ENCODE measurements at places on chromosomes 13 and 19.

DNA sequence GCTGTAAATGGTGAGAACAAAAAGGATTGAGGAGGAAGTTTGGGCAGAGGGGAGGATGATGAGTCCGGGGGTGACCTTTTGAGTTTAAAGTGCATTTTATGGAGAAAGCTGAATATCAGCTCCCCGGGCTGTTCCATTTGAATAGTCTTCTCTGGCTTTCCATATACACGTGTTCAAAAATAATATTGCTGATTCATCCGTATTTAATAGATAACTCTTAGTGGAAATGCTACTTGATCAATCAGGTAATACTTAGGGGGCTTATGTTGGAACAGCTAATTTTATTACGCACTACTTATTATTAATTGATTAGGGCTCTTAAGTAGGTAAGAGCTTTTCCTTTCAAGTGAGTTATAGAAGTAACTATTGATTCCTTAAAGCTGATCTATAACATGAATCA lies 76.4 kb downstream of the ERCC5 start:
- no peak for DNase-seq

DNA sequence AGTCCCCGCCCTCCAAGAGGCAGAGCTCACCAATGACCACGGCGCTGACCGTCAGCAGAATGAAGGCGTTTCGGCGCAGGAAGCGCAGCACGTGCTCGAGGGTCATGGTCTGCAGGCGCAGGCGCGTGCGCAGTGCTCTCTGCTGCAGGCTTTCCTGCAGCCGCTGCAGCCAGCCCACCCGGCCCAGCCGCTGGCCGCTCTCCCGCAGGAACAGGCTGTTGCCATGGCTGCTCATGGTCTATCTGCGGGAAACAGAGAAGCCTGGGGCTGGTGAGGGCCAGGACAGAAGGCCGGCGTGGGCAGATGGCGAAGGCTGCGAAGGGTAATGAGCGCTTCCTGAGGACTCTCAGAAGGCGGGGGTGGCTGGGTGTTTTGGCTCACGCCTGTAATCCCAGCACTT lies 7.0 kb downstream of the SLC1A6 start:
- DNase-seq = no peak

- peak; percentile 42 for DNase-seq
Measured at GRCh38 chr13:75537401-75538365, at the start of gene COMMD6. Gene COMMD6 (minus strand): TSS chr13:75537841. CDS start chr13:75537805, 36 bp downstream.

DNA sequence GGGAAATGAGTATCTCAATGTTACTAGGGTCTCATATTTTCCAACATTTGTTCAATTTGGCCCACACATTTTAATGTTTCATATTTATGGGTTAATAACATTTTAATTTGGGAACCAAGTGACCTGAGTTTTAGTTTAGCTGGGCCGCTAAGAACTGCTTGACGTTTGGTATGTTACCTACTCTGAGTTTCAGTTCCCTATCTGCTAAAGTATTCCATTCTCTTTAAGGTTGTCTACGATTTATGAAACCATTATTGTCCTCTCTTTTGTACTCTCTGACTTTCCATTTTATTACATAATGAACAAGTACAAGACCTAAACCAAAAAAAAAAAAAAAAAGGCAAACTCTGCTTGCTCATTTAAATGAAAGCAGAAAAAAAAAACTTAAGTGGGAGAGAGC lies 89.9 kb downstream of the FGF14 start:
- no peak for DNase-seq
